ENCODE measurements at places on chromosomes 13 and 19. TPM values are rescaled to one million over a fixed set of nuclear protein-coding genes. Genes with fewer than 3 reads are reported as not detected.

The SMIM24 gene
- not detected for total RNA-seq

The NOSIP gene
- 58.6 TPM for total RNA-seq

The ZNF382 gene
- total RNA-seq: 13.3 TPM

The ZNF98 gene
- not detected for total RNA-seq

The HCN2 gene
- total RNA-seq: 0.54 TPM

The ZFP14 gene
- 11.4 TPM for total RNA-seq

The LILRA2 gene
- total RNA-seq: 67.6 TPM

The CCDC70 gene
- total RNA-seq: not detected

The ZNF790 gene
- total RNA-seq: 5.5 TPM

The ZNF835 gene
- 3.9 TPM for total RNA-seq

The CFAP97D2 gene
- not detected for total RNA-seq

The TINCR gene
- 0.46 TPM for total RNA-seq

The LILRB4 gene
- total RNA-seq: 16.4 TPM

The RFC3 gene
- total RNA-seq: 20.2 TPM

The ZNF506 gene
- 42.1 TPM for total RNA-seq

- no peak overlapping the region for H3K27ac ChIP-seq
- no peak overlapping the region for H3K4me3 ChIP-seq
- no peak for DNase-seq
- no peaks in the 10 kb centered on the region for H3K27me3 ChIP-seq
- no peaks in the 10 kb centered on the region for H3K36me3 ChIP-seq
- H3K4me1 ChIP-seq: no peaks in the 10 kb centered on the region
Observed at GRCh38 chr13:50171590-50172282, 156.5 kb downstream of the KCNRG start.

GRCh38 chr13:30289533-30289932, 17.8 kb downstream of the KATNAL1 start:
- no peak overlapping the region for H3K4me3 ChIP-seq
- H3K27ac ChIP-seq: no peak overlapping the region
- peaks cover 4% of the 10 kb centered on the region for H3K4me1 ChIP-seq
- H3K36me3 ChIP-seq: no peaks in the 10 kb centered on the region

GRCh38 chr13:83666141-83666540, 216.1 kb downstream of the SLITRK1 start:
- H3K4me1 ChIP-seq: no peaks in the 10 kb centered on the region
- no peaks in the 10 kb centered on the region for H3K36me3 ChIP-seq
- H3K27me3 ChIP-seq: no peaks in the 10 kb centered on the region
- H3K4me3 ChIP-seq: no peak overlapping the region
- no peak for DNase-seq

GRCh38 chr19:7072541-7072940, 3.0 kb downstream of the ZNF557 start:
- no peak for DNase-seq
- H3K4me1 ChIP-seq: peaks cover 19% of the 10 kb centered on the region
- H3K36me3 ChIP-seq: peaks cover 70% of the 10 kb centered on the region
- H3K4me3 ChIP-seq: no peak overlapping the region
- no peak overlapping the region for H3K27ac ChIP-seq

DNA sequence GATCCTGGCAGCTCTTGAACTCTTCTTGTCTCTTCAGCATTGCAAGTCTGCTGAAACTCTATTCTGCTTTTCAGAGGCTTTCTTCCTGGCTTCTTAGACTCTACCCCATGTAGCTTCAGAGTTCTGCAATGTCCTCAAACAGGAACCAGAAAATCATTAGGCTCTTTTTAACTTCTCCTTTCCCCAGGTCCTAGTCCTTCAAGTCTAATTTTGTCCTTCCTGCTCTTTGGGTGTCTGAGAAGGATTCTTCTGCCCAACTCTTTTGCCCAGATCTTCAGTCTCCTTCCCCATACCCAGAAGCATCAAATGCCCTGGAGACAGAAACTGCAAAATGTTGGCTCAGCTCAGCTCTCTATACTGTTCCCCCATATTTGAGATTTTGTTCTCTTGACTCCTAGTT, 50.0 kb upstream of the CALM3 start:
- no peak for DNase-seq
- no peaks in the 10 kb centered on the region for H3K4me1 ChIP-seq
- H3K4me3 ChIP-seq: no peak overlapping the region
- no peak overlapping the region for H3K27ac ChIP-seq
- no peaks in the 10 kb centered on the region for H3K36me3 ChIP-seq

DNA sequence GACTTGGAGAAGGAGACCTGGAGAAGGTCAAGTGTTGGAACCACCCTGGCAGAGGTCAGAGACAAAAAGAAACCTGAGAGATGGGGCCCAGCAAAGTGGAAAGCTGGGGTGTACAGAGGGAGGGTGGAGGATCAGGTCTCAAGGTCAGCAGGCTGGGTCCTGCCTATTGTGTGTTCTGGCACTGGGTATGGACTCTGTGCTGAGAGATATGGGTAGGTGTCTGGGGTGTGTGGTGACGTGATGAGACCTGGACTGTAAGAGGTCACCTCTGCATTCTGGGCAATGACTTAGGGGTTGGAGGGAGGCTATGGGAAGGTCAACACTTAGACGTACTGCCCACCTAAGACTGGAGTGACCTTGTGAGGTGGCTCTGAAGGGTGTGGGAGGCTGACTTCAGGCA, 88.1 kb downstream of the SCGB2B2 start:
- H3K4me1 ChIP-seq: no peaks in the 10 kb centered on the region
- H3K36me3 ChIP-seq: no peaks in the 10 kb centered on the region
- H3K4me3 ChIP-seq: no peak overlapping the region
- no peaks in the 10 kb centered on the region for H3K27me3 ChIP-seq
- no peak for DNase-seq

- H3K4me1 ChIP-seq: no peaks in the 10 kb centered on the region
- no peak for DNase-seq
- H3K4me3 ChIP-seq: no peak overlapping the region
- no peak overlapping the region for H3K27ac ChIP-seq
- no peaks in the 10 kb centered on the region for H3K36me3 ChIP-seq
- H3K27me3 ChIP-seq: peaks cover 34% of the 10 kb centered on the region
Observed at GRCh38 chr19:31071136-31071855, 277.9 kb downstream of the TSHZ3 start.

GRCh38 chr19:57443121-57443696, 8.1 kb downstream of the ZNF749 start:
- H3K27me3 ChIP-seq: no peaks in the 10 kb centered on the region
- H3K4me3 ChIP-seq: no peak overlapping the region
- no peak overlapping the region for H3K27ac ChIP-seq
- H3K4me1 ChIP-seq: no peaks in the 10 kb centered on the region
- DNase-seq: no peak

DNA sequence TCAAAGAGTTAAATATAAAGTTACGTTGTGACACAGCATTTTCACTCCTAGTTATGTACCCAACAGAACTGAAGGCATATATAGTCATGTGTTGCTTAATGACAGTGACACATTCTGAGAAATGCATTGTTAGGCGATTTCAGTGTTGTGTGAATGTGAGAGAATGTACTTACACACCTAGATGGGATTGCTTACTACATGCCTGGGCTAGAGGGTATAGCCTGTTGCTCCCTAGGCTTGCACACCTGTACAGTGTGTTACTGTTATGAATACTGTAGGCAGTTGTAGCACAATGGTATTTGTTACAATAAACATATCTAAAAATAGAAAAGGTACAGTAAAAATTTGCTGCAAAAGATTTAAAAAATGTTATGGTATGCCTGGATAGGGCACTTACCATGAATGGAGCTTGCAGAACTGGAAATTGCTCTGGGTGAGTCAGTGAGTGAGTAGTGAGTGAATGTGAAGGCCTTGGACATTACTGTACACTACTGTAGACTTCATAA, 89.2 kb downstream of the DHRS12 start:
- DNase-seq: no peak
- H3K4me1 ChIP-seq: no peaks in the 10 kb centered on the region
- no peaks in the 10 kb centered on the region for H3K27me3 ChIP-seq
- H3K36me3 ChIP-seq: peaks cover 8% of the 10 kb centered on the region
- no peak overlapping the region for H3K4me3 ChIP-seq

DNA sequence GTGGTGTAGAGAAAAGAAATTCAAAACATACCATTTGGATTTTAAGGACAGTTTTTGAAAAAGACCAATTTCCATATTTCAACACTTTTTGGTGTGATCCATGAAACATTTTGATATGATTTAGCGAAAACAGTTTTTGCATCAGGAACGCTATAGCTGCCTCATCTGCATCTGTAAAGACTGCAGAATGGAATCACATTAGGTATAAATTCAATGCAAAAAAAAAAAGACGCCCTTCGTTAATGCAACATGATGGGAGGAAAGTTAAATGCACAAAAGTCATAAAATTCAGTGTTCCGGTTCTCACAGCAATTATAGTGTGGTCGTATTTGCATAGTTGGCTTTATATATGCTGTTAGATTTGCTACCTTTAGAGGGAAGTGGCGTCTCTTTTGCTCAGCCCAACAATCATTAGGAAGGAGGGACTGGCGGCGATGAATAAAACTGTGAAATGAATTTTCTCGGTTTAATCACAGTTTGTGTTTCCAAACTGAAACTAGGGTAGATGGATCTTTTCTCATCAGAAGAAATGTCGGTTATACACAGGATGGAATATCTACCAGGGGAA, 215.7 kb downstream of the TEX29 start:
- no peak overlapping the region for H3K4me3 ChIP-seq
- DNase-seq: no peak
- peaks cover 92% of the 10 kb centered on the region for H3K27me3 ChIP-seq

DNA sequence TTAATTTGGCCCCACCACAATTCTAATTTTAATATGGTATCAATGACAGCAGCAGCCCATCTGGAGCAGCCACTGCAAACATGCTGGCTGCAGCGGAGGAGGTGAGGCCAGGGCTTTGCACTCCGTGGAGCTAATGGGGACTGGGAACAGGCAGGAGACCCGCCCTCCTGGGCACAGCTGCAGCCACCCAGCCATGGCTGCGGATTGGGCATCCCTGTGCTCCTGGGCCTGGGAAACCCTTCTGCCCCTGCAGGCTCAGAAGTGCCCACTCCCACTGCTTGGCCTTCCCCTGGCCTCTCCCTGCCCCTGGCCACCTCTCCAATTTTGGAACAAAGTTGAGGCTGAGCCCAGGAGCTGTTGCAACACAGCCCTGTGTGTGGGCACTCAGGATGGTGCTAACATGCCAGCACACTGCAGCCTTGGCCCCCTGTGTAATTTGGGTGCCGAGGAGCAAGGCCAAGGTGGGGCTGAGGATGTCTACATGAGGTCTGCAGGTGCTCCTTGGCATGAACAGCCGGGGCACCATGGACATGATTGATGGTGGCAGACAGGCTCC, 123.6 kb downstream of the PCDH9 start:
- no peak overlapping the region for H3K27ac ChIP-seq
- H3K4me1 ChIP-seq: no peaks in the 10 kb centered on the region
- H3K36me3 ChIP-seq: no peaks in the 10 kb centered on the region
- no peaks in the 10 kb centered on the region for H3K27me3 ChIP-seq
- H3K4me3 ChIP-seq: no peak overlapping the region
- DNase-seq: peak; percentile 59

DNA sequence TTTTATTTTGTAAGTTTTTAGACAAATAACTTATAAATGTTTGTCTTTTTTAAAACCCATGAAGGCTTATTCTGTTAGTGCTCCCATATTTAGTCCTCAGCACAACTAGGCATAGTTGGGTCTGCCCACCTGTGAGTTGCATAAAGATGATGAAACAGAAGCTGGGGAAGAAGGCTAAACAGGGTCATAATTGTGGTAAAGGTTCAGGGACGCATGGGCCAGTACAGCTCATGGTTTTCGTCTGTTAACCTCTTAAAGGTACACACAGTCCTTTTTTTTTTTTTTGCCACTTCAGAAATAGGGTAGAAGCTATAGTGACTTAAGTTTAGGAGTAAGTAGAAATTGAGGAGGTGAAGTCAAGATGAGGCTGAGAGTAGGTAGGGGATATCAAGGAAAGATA, 58.3 kb downstream of the TM9SF2 start:
- no peak overlapping the region for H3K27ac ChIP-seq
- H3K27me3 ChIP-seq: no peaks in the 10 kb centered on the region
- H3K4me3 ChIP-seq: no peak overlapping the region
- peaks cover 62% of the 10 kb centered on the region for H3K36me3 ChIP-seq
- H3K4me1 ChIP-seq: no peaks in the 10 kb centered on the region

- no peaks in the 10 kb centered on the region for H3K27me3 ChIP-seq
- no peaks in the 10 kb centered on the region for H3K4me1 ChIP-seq
- H3K4me3 ChIP-seq: no peak overlapping the region
- H3K27ac ChIP-seq: no peak overlapping the region
Observed at GRCh38 chr19:42038666-42039065, 31.3 kb downstream of the GRIK5 start.

- no peak for DNase-seq
- H3K27me3 ChIP-seq: no peaks in the 10 kb centered on the region
- H3K4me1 ChIP-seq: peaks cover 27% of the 10 kb centered on the region
- no peak overlapping the region for H3K4me3 ChIP-seq
- H3K36me3 ChIP-seq: no peaks in the 10 kb centered on the region
Observed at GRCh38 chr13:49452725-49453457, 8.8 kb downstream of the SETDB2 start.

GRCh38 chr13:45119469-45119990, 780 bp upstream of the GTF2F2 start:
- H3K27me3 ChIP-seq: no peaks in the 10 kb centered on the region
- H3K4me1 ChIP-seq: peaks cover 26% of the 10 kb centered on the region
- H3K36me3 ChIP-seq: no peaks in the 10 kb centered on the region
- peak overlapping the region; percentile 89 for H3K27ac ChIP-seq
- H3K4me3 ChIP-seq: peak overlapping the region; percentile 80

GRCh38 chr13:100559886-100560285, 28.7 kb downstream of the GGACT start:
- H3K4me1 ChIP-seq: no peaks in the 10 kb centered on the region
- no peaks in the 10 kb centered on the region for H3K27me3 ChIP-seq
- no peak overlapping the region for H3K27ac ChIP-seq
- no peak overlapping the region for H3K4me3 ChIP-seq

- H3K4me1 ChIP-seq: no peaks in the 10 kb centered on the region
- no peak overlapping the region for H3K4me3 ChIP-seq
- H3K27me3 ChIP-seq: no peaks in the 10 kb centered on the region
- H3K36me3 ChIP-seq: peaks cover 4% of the 10 kb centered on the region
Observed at GRCh38 chr13:73851104-73851503, 283.1 kb downstream of the KLF12 start.

DNA sequence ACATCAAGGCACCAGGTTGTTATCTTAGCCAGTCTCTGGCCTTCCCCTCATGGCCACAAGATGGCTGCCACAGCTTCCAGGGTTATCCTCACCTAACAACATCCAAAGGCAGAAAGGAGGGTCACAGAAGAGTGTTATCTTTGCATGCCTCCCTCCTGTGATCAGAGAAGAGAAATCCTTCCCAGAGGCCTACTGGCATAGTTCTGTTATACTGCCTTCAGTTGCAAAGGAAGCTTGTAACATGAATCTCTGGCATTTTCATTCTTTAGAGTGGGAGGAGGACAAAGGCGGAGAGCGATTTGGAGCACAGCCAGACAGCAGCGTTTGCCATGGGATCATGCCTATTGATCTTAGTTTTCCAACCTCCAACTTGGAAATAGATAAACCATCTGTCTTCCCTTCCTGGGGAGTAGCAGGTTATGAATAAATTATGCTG, 135.7 kb downstream of the DNAJC15 start:
- H3K27ac ChIP-seq: no peak overlapping the region
- H3K27me3 ChIP-seq: no peaks in the 10 kb centered on the region

- peaks cover 18% of the 10 kb centered on the region for H3K4me1 ChIP-seq
- no peaks in the 10 kb centered on the region for H3K27me3 ChIP-seq
- H3K36me3 ChIP-seq: no peaks in the 10 kb centered on the region
- DNase-seq: no peak
- H3K27ac ChIP-seq: no peak overlapping the region
Observed at GRCh38 chr19:6358003-6358402, 3.3 kb upstream of the CLPP start.

GRCh38 chr13:93554514-93554913, 327.9 kb downstream of the GPC6 start:
- H3K27me3 ChIP-seq: no peaks in the 10 kb centered on the region
- no peak overlapping the region for H3K27ac ChIP-seq
- no peaks in the 10 kb centered on the region for H3K4me1 ChIP-seq
- no peak overlapping the region for H3K4me3 ChIP-seq
- no peaks in the 10 kb centered on the region for H3K36me3 ChIP-seq

Data from spleen (tissue), 13 donors.